ENCODE measurements at places on chromosomes 3 and 15.
A peak's percentile ranks its signal among the peaks of the same experiment; 100 is the strongest.

GRCh38 chr3:126127904-126128303 is 44.0 kb upstream of the SLC41A3 start:
- peak; percentile 91 for DNase-seq

GRCh38 chr15:90154861-90155626 is 46.1 kb upstream of the SEMA4B start:
- no peak for DNase-seq

DNA sequence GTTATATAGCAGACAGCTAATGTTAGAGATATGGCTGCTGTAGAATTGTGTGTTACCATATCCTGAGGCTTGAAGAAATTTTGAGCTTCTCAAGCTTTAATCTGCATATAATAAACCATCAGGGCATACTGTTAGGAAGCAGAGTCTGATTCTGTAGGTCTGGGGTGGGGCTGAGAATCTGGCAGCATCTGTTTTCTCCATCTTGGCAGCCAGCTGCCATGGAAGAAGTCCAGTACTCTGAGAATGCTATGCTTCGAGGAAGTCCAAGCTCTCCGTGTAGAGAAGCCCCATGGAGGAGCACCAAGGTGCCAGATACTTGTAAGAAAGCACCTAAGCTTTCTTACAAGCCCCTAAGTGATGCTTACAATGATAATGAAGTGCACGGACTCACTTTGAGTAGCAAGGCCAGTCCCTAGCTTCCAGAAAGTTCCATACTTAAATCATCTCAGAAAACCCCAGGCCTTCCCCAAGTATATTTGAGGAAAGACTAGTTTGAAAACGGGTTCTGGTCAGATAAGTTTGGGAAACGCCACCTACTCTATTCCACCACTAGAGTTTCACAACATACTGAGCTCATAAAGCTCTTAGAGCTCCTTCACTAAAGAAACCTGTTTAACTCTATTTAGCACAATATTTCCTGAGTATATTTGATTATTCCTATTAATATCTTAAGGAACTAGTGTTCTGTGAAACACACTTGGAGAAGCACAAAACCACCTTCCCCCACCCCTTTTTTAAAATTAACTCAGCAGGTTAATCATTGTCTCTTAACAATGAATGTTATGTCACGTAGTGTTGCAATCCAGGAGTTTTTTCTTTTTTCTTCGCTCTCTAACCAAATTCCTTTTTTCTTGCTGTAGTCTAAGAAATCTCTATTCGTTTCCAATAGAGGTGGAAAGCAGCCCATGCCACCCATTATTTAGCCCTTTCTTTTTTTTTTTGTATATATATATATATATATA is 59.9 kb upstream of the RASGRP1 start:
- no peak for DNase-seq

- no peak for DNase-seq
Observed at GRCh38 chr3:83230841-83231240, 1469.4 kb upstream of the GBE1 start.

DNA sequence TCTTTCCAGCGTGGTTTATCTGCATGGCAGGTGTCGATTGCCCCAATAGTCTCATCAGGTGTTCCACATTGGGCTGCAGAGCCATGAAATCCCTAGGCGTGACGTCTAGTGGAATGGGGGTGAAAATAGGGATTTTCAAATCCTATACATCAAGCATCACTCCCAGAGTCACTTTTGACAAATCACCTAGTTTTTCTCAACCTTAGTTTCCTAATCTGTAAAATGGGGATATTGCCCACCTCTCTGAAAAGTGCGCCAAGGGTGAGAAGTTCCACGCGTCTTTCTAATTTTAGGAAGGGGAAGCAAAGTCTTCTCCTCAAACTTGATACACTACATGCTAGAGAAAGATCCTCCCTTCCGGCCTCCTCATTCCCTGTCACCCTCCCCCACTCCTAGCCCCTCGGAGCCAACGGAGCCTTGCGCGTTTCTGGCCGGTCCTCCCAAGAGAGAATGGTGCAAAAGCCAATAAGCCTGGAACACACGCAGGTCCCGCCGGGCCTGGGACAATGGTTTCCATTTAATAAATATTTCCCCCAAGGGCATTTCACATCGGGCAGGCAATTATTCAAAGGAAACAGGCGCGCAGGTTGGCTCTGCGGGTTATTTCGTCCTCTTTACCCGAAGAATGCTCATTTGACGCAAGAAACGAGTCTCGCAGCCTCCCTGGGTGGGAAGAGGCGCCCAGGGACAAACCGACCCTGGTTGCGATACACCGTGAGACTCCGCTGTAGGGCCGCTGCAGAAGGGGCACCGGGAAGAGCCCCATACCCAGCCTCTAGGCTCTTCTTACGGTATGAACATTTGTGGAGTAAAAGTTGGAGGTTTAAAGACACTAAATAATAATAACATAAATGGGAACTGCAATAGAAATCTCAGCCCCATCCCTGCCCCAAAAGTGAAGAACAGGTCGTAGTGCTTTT is 1.2 kb upstream of the SOX14 start:
- DNase-seq = peak; percentile 55

DNA sequence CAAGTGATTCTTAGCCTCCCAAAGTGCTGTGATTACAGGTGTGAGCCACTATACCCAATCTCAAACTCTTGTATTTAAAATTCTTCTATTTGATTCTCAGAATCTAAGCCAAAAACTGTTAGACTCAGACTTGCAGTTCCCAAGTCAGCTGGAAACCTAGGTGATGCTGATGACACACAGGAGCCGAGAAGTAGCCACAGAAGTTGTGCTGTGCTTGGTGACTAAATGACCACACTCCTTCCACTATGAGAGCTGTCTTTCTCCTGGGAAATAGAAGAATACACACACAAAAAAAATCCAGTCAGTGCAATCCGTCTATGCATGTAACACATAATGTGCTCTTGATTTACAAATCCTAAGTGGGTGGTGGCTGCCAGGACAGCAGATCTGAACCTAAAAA is 33.9 kb downstream of the ILDR1 start:
- DNase-seq = no peak

GRCh38 chr3:61340931-61341461 is 89.7 kb upstream of the FHIT start:
- no peak for DNase-seq
